Activated CD4-positive, alpha-beta T cell treated with anti-CD3 and anti-CD28 coated beads for 1 hour (primary cell): ENCODE measurements at places on chromosomes 2 and 18.

- DNase-seq = no peak
Observed at GRCh38 chr2:132383956-132384355, 32.6 kb upstream of the GPR39 start.

GRCh38 chr2:98467082-98467536 is 22.5 kb downstream of the INPP4A start:
- no peak for DNase-seq

GRCh38 chr2:172239944-172240590 is 137.4 kb upstream of the DLX2 start:
- DNase-seq = no peak

- DNase-seq = no peak
Observed at GRCh38 chr2:47916412-47916811, 10.1 kb upstream of the FBXO11 start.

- no peak for DNase-seq
Observed at GRCh38 chr18:42517896-42518295, 562.9 kb downstream of the PIK3C3 start.

- DNase-seq = no peak
Observed at GRCh38 chr18:30992231-30992630, 50.3 kb downstream of the DSC3 start.

- DNase-seq = no peak
Observed at GRCh38 chr2:67096886-67097285, 300.2 kb upstream of the ETAA1 start.

DNA sequence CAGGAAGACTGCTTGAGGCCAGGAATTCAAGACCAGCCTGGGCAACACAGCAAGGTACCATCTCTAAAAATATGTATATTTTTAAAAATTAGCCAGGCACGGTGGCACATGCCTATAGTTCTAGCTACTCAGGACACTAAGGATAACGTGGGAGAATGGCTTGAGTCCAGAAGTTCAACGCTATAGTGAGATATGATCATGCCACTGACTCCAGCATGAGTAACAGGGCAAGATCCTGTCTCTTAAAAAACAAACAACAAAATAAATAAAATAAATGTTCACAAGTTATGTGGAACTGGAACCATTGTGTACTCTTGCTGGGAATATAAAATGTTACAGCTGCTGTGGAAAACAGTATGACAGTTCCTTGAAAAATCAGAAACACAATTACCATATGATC is 47.2 kb downstream of the USP34 start:
- DNase-seq = no peak

GRCh38 chr2:215269397-215270117 is 42.3 kb upstream of the ATIC start:
- DNase-seq = no peak

DNA sequence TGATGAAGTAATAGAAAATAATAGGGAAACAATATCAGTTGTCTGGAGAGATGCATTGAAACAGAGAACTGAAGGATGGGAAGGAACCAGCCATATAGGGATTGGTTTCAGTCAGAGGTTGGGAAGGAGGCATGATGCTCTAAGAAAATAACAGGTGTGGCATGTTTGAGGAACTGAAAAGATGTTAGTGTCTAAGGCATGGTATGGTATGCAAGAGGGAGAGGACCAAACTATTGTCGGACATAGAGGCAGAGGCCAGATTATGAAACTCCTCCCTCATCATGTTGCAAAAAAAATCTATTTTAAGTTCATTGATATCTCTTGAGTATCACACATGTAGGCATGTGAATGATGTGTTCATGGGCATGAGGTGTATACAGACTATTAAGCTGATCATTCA is 48.9 kb upstream of the EMILIN2 start:
- no peak for DNase-seq

- no peak for DNase-seq
Observed at GRCh38 chr2:236861944-236862343, 223.7 kb upstream of the COPS8 start.
